Stimulated activated CD8-positive, alpha-beta memory T cell treated with anti-CD3 and anti-CD28 coated beads, Interleukin-4, amount 100 ng/mL, for 1 hour (primary cell): ENCODE measurements at places on chromosomes 11 and 22.

GRCh38 chr22:20080445-20080775 is 369 bp downstream of the DGCR8 start:
- peak; percentile 53 for DNase-seq

- DNase-seq: no peak
Measured at GRCh38 chr22:33023153-33023827, 34.9 kb downstream of the SYN3 start.

GRCh38 chr11:64258946-64259532 is 7.7 kb downstream of the PLCB3 start:
- DNase-seq: no peak

DNA sequence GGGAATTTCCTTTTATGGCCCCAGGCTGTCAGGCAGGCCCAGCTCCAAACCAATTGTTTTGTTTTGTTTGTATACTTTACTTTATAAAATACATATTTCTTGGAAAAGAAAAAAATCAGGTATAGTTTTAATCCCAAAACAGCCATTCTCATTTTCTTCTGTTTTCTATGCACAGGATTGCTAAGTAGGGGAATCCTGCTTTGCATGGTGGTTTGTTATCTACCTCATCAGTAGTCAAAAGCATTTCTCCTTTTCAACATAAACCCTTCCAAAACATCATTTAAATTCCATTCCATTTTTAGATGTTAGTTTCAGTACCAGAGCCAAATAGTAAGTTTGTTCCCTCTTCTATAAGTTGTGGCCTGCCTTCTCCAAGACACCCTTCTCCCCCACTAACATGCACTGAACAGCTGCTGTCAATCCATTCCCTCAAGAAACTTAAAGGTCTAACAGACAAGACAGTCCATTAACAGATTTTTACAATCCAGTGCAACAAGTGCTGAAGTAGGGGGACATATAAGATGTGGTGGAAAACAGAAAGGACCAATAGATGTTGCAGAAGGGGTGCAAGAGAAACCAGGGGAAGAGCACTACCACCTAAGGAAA is 3.7 kb downstream of the ILK start:
- no peak for DNase-seq

DNA sequence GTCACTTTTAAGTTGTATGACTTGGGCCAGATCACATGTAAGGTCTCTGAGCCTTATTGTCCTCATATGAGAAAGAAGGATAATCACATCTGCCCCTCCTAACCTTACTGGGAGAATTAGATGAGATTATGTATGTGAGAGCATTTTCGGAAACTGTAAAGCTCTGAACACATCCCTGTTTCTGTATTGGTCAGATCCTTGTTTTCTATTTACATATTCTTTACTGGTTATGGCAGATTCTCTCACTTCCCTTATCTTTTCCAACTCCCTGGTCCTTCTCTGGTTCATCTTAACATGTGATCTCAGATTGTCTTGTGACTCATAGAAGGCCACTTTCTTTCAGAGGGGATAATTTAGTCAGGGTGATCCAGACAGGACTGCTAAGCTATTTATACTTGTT is 41.8 kb downstream of the CCDC81 start:
- no peak for DNase-seq

- no peak for DNase-seq
Measured at GRCh38 chr22:43889860-43890253, 2.0 kb downstream of the PNPLA5 start.

DNA sequence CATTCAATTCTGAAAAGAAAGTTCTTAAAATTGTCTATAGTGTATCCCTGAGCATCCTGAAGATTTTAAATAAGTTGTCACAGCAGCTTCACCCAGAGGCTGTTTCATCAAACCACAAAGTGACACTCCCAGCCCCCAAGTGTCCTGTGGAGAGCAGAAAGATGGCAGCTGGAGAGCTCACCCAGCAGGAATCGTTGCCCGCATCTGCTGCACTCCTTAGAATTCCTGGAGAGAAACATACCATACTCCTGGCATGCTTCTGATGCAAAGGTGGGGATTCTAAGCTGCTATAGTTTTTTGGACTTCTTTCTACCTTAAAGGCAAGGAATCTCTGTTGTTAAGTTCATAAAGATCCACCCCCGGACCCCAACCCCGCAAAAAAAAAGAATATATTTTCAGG is 13.5 kb upstream of the CYB5R2 start:
- no peak for DNase-seq

- DNase-seq: no peak
Measured at GRCh38 chr11:76083563-76084451, 122.5 kb downstream of the WNT11 start.

DNA sequence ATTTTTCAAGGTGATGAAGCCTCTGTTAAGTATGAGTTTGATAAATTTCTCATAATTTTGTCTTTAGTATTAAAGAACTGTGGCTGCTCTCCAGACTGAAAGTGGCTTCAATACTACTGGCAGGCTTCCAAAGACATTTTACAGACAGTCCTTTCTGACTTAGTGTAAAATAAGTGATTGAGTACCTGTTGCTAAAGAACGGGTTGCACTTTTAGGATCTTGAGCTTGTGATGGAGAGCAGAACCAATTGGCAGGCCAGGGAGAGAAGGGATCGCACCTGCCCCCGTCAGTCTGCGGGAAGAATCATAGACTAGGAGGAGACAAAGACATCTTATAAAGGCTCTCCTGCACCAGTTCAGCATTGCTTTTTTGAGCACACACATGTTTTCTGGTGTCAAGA is 4.4 kb downstream of the NCAM1 start:
- no peak for DNase-seq
